ENCODE measurements at places on chromosomes 4 and X.
A peak's percentile ranks its signal among the peaks of the same experiment; 100 is the strongest.

- DNase-seq, result no peak
These were observed 463.4 kb upstream of the GRID2 start for GRCh38 chr4:91840359-91840758.

DNA sequence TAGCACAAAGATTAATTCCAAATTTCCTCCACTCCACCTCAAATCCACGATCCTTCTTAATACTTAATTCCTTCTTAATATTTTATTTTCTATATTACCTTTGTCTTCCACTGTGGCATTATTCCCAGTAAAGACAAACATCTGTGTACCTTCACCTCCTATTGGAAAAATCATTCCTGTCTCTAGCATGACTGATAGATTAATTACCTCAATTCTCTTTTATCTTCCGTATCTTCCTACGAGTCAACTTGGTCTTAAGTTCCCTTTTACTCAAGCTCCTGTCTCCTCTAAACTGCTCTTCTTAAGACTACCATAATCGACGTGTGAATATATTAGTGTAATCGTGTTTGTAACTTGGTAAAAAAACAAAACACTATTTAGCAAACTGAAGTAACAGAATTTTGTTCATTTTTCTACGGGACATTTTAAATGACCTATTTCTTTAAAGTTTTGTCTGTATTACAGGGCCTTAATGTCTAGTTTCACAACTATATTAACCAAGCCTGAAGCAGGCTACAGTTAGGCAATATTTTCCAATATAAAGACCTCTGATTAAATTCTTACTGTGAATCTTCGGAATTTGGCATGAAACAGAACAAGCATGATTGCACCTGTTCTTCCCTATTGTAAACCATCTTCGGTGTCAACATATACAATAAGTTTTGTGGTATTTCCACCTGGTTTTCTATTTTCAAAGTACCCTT lies 1.1 kb upstream of the USP38 start:
- no peak for DNase-seq

DNA sequence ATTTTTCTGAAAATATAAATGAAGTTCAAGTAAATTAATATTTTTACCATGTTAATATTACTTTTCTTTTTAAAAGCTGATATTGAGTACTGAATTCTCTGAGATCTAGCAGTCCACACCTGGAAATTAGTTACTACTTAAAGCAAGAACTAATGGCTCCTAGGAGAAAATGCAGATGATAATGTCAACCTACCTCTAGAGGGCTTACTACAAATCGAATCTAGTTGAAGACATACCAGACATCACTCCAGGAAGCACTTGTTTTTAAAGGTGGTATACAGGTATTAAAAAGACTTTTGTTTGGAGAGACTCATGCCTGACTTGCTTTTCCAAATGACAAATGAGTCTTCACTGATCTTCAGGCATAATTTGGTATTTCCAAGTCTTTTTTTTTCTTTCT lies 516.4 kb upstream of the BOD1L1 start:
- DNase-seq, result no peak

DNA sequence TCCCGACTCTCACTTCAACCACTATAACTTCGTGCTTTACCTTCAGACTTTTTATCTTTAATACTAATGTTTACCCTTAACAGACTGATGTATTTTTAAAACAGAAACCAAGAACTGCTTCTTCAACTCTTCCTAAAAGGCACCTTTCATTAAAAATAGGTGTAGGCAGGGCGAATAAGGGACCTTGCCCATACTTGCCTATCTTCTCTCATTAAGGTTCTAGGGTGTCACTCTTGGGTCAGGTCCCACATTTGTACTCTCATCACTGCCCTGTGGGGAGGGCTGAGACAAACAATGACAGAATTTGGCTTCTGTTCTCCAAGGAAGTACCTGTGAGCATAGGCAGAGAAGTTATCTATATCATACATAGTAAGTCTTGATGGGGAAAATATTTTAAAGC lies 69.7 kb downstream of the ANKRD50 start:
- DNase-seq, result no peak

DNA sequence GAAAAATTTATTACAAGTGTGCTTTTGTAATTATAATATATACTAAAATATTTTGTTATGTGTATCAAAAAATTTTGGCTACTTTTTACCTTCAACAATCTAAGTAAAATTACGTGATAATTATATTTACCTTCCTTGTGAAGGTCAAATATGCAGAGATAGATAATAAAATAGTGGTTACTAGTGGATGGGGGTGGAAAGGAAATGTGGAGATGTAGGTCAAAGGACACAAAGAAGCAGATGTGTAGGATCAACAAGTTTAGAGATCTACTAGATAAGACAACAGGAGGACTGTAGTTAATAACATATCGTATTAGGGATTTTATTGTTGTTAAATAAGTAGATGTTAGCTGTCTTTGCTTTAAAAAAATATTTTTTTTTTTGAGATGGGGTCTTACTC lies 21.3 kb downstream of the HERC5 start:
- DNase-seq, result no peak

GRCh38 chrX:24221872-24222271 lies 72.3 kb downstream of the ZFX start:
- no peak for DNase-seq

DNA sequence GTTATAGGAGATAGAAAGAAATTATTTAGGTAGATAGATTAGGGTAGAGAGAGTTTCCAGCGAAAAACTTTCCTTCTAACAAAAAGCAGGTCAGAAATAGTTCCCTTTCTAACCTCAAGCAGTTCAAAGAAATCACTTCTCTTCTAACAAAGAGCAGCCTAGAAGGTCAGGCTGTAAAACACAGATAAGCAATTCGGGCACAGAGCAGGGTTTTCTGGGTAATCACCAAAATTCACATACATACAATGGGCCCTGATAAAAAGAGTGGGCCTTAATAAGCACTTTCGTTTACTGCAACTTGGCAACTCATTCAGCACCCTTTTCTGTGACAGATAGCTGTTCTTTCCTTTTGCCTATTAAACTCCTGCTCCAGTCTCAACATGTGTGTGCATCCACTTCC lies 13.4 kb upstream of the NAF1 start:
- no peak for DNase-seq

DNA sequence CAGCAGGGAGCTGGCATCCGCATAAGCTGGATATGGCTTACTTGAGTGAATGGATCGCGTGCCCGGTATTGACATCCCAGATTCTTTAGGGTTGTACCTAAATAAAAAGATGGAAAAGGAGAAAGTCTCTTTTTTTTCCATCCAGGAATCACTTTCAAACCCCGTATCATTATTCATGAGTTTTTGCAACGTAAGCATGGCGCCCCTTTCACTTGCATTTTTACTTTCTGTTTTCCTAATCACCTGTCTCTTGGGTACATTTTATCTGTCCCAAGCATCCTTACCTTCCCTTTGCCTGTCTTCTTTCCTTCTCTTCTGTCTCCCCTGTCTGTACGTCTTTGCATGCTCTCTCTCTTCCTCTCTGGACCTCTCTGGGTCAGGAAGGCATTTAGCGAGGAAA lies 128.6 kb downstream of the CPE start:
- DNase-seq, result no peak

DNA sequence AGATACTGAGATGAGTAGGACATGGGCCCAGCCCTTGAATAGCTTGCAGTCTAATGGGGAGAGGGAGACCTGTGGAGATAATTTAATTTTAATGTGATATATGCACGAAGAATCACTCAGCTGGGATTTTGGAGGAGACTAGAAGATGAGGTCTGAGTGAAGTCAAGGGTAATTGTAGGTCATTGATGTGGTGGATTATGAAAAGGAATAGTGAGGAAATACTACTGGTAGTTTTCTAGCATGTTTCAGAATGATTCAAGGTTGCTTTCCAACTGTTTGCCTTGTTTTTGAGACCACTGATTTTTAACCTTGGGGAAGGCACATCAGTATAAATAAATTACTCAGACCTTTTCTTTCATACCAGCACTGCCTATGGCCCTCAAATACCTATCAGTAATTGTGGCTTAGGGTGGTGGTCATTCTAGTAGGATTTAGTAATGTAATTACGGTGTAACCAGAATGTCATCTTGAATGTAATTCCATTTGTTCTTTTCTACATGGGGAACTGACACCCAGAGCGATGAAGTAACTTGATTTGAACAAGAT lies 25.6 kb downstream of the PTTG2 start:
- no peak for DNase-seq

GRCh38 chrX:17635231-17635630 lies 102.1 kb upstream of the SCML1 start:
- peak; percentile 78 for DNase-seq

DNA sequence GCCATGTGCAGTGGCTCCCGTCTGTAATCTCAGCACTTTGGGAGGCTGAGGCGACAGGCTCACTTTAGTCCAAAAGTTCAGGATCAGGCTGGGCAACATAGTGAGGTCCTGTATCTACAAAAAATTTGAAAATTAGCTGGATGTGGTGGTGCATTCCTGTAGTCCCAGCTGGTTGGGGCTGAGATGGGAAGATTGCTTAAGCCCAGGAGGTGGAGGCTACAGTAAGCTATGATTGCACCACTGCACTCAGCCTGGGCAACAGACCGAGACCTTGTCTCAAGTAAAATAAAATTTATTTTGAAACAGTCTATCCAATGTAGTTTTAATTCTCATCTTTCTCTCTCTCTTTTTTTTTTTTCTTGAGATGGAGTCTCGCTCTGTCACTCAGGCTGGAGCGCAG lies 21.1 kb downstream of the RBM10 start:
- no peak for DNase-seq

GRCh38 chrX:74230094-74230493 lies 73.9 kb upstream of the ZCCHC13 start:
- DNase-seq, result no peak

GRCh38 chr4:131595140-131595539 lies 1554.0 kb upstream of the PCDH10 start:
- no peak for DNase-seq

DNA sequence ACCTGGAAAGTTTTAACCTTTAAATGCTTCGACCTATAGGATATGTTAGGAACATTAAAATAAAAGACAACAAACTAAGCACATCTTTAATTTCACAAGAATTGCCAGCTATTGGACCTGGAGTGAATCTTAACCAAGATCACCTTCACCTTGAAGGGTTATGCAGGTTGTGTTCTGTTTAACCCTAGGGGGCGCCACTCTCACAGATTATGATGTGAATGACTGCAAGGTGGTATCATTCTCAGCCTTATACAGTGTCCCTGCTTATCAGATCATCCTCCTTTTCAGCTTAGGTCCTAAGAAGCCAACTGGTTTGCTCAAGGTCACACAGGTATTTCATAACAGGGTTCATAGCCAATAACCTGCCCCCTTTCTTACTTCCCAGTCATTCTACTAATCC lies 23.5 kb downstream of the INTS6L start:
- DNase-seq, result no peak

GRCh38 chr4:123340381-123340701 lies 56.3 kb upstream of the SPRY1 start:
- no peak for DNase-seq

DNA sequence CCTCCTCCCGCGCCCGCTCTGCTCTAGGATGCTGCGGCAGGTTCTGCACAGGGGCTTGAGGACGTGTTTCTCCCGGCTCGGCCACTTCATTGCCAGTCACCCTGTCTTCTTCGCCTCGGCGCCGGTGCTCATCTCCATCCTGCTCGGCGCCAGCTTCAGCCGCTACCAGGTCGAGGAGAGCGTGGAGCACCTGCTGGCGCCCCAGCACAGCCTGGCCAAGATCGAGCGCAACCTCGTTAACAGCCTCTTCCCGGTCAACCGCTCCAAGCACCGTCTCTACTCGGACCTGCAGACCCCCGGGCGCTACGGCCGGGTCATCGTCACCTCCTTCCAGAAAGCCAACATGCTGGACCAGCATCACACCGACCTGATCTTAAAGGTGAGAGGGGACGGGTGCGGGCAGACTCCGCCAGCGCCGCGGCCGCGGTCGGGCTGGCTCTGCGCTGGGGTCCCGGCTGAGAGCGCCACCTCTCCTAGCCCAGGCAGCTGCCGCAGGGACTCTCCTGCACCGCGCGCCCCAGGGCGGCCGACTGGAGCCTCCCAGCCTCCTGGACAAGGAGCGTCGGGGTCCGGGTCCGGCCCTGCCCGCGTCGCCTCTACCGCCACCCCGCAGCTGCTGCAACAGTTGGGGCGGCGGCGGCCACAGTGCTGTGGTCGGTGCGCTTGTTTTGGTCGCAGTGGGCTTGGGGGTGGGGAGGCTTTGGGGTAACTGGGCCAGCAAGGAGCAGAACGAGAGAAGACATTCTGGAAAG lies at the start of gene PTCHD1:
PTCHD1 (plus strand) TSS at position 2 of the 752 bp plus-strand sequence; CDS start at position 29, 27 bp downstream.
- no peak for DNase-seq

DNA sequence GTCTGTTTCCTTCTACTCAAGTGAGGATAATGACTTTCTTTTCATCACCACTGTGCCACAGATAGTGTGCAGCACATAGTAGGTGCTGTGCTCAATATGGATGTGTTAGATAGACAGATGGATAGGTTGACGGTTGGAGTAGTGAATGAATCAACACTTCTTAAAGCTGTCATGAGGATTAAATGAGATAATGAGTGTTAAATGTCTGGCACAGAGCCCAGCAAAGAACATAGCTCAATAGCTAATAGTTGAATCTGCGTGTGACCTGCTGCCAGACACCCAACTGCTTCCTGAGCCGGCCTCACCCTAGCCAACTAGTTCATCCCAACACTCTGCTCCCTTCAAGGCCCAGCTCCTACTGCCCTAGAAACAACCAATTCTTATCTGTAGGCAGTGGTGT lies 67.7 kb upstream of the PJA1 start:
- no peak for DNase-seq

DNA sequence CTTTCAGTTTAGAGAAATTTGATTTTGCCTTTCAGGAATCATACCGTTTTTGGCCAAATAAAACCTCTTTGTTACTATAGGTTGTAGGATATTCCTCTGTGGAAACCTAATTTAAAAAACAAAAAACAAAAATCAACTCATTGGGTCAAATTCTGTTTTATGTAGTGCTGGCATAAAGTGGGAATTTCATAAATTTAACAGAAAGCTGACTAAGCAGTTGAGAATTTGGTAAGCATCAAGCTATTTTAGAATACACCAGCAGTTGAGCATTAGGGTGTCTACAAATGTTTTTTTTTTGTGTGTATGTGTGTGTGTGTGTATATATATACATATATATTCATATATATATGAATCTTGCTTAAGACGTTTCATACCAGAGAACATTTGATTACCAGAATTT lies 47.4 kb downstream of the C4orf33 start:
- DNase-seq, result no peak

- no peak for DNase-seq
These were observed 6.5 kb downstream of the TBC1D14 start for GRCh38 chr4:6916069-6916586.

All from umbilical cord (tissue), 2 donors.